ENCODE measurements at places on chromosomes 2 and 18. TPM values are rescaled to one million over a fixed set of nuclear protein-coding genes. Genes with fewer than 3 reads are reported as not detected.

DNA sequence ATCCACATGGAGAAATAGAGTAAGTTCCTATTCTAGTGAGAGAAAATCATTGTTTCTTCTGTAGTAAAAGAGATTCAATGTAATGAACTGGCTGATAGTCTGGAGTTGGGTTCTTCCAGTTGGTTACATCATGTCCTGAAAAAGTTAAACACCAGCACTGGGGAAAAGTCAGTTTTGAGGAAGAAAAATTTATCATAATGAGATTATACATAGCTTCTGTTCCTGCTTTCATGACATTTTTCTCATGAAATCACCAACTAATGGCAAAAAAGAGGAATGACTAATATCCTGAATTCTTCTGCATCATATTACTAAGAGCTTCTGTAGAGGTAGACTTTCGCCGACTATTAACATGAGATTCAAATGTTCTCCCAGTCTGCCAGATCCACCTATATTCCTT, 69.2 kb upstream of the SLC9A2 start:
- no peak for DNase-seq

- DNase-seq = peak; percentile 84
These were observed 191.0 kb downstream of the ARL4C start for GRCh38 chr2:234305846-234306245.

The ROCK1 gene
- 57.8 TPM for total RNA-seq

DNA sequence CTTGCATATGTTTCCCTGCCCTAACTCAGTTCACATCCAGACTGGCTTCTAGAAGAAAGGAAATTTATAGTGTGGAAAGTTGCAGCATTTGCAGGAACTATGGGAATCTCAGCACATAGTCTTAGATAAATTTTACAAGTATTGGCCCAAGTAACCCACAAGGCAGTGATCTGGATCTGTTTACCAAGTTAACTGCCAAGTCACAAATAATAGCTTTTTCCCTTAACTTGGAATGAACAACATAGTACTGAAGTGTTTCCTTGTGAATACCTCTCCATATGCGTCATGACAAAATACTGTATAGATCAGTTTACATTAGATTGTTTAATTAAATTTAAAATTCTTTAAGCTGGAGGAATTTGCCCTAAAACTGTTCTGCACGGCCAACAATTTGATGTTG, 255.8 kb upstream of the EPAS1 start:
- no peak for DNase-seq

The MAP3K19 gene
- not detected for total RNA-seq

- DNase-seq = no peak
These were observed 106.2 kb downstream of the CNTNAP5 start for GRCh38 chr2:124131276-124131675.

The DYSF gene
- 140 TPM for total RNA-seq

DNA sequence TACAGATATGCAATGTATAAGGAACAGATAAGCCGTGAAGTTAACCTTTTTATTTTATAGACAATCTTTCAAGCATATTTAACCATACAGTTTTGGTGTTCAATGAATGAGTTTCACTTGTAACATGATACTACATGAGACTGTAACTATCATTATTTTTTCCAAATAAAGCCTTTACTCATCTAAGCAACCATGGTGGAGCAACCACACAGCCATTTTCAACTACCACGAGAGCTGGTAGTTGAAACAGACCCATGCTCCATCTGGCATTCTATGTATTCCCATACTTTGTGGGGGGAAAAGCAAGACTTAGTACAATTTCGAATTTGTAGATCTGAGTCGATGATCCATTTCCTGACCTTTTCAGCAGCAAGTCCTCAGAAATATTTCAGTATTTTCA, 159.3 kb upstream of the RND3 start:
- DNase-seq = no peak

The ERMN gene
- 0.14 TPM for total RNA-seq

GRCh38 chr18:72171596-72171995, 372.5 kb downstream of the CBLN2 start:
- no peak for DNase-seq

DNA sequence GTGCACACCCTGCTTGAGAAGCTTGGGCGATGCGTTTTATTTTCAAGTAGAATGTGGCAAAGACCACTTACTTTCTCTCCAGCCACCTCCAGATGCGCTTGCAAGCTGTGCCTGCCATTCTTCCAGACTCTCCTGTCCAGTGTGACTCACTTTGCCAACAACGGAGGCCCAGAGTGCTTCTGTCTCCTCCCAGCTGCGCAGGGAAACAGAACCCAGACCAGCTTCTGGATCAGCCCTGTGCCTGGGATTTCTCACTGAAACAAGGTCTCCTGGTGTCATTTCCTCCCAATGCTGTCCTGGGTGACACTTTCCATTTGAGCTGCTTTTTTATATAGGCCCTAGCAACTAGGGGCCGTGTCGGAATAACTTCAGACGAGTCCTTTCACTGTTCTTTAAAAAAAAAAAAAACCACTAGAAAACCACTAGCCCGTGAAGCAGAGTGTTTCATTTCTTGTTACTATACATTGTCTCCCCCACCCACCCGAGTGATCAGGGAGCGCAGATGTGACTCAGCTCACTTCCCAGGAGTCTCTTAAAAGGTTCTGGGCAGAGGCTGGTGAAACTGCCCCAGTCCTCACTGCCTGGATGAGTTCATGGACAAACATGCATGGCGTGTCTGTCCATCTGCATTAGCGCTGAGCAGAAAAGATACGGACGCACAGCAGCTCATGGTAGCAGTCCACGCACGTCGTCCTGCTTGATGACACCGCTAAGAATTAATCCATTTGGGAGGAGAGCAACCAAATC, 25.3 kb upstream of the RPL31 start:
- DNase-seq = peak; percentile 84

DNA sequence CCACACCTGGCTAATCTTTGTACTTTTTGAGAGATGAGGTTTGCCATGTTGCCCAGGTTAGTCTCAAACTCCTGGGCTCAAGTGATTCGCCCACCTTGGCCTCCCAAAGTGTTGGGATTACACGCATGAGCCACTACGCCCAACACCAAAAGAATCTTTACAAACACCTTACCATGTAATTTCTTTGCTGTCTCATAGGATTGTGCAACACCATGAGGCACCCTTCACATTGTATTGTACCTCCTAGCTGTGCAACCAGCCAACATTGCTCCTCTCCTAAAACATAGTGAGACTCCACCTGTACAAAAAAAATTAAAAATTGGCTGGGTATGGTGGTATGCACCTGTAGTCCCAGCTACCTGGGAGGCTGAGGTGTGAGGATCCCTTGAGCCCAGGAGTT, 3.1 kb upstream of the MFSD6 start:
- DNase-seq = no peak

DNA sequence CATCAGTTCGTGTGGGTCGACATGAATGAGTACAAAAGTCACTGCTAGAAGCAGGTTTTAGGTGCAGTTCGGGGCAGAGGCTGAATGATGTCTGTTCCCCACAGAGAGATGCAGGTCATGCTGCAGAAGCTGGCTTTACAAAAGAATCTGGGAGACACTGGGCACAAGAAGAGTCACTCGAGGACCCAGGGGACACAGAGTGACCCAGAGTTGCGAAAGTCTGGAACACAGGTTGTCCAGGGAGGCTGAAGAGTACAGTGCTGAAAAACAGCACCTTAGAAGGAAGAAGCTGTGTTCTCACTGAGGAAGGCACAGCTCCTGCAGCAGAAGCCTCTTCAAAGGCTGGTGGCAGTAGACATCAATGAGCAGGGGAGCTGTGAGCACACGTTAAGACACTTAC, 14.8 kb downstream of the CACNB4 start:
- no peak for DNase-seq

GRCh38 chr2:190836767-190837166, 43.9 kb upstream of the GLS start:
- DNase-seq = no peak

DNA sequence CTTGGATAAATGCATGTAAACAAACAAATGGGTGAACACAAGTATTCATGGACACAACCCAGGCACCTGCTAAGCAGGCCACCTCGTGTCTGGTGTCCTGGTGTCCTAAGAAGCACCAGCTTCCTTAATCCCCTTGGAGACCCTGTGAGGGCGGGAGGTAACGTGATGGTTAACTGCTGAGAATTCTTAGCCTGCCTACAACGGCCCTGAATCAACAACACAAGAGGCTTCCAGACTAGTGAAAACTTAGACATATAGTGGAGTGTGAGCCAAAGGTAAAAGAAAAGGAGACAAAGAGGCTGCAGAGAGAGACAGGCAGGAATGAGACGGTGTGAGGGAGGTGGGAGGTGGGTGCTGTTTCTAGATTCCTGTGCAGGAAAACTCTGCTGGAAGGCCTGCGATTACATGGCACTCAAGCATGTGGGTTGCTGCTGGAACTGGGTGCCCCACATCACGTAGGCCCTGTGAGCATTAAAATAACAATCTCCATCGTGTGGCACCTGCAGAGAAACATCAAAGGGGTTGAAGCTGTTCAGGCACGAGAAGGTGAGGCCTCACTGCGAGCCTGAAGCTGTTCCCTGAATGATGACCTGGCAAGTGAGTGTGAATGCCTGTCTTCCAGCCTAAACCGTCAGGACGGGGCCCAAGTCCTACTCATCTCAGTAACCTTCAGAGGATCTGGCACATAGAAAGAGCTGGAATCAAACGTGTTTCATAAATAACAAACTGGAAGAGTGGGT, 64.2 kb downstream of the RPL37A start:
- no peak for DNase-seq

DNA sequence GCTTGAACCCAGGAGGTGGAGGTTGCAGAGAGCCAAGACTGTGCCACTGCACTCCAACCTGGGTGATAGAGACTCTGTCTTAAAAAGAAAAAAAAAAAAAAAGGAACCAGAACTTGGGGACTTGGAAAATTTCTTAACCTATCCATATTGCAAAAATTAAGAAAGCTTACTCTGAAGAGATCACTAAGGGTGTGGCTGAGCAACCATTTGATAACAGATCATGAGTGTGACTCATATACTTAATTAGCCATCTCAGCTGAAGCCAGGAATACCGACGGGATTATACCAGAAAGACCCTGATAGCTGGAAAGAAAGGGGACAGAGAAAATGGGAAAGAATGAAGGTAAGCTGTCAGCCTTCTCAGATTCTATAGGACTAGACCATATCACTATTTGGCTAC, 7.1 kb upstream of the ADD2 start:
- DNase-seq = no peak

DNA sequence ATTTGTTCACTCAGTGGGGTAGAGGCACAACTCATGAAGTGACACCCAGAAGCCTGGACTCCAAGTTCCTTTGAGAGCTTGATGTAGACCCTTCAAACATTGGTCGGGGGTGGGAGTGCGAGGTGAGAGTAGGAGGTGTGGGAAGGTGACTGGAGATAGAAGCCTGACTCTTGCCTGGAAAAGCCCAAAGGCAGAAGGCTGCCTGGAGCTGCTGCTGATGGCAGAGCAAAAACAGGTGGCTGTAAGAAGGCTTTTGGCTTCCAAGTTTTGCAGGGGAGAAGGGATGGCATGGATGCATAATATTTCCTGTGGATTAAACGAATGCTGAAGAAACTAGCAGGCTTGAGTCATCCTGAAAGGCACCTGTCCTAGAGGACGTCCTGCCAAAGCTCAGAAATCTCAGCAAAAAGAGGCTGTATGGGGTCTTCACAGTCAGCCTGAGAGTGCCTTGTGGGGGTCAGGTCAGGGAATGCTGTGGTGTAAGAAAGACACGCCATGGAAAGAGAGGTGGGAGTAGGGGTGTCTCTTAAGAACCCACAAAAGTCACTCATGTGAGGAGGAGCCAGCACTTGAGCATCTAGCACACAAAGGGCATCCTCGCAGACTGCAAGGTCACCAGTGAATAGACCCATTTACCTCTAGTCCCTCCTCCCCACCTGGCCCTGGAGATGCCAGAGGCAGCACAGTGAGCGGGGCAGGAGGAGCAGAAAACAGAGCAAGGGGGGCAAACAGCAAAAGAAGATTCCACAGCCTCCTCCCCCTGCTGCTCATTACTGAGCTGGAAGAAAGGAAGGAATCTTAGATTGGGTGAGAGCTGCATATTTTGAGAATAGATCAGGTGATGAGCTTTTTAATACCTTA, 37.5 kb downstream of the FASTKD2 start:
- no peak for DNase-seq
